Nephron progenitor cell (in vitro differentiated cells): ENCODE measurements at places on chromosomes 2 and 18.

GRCh38 chr2:220937245-220937644, 634.9 kb downstream of the EPHA4 start:
- no peak for DNase-seq

DNA sequence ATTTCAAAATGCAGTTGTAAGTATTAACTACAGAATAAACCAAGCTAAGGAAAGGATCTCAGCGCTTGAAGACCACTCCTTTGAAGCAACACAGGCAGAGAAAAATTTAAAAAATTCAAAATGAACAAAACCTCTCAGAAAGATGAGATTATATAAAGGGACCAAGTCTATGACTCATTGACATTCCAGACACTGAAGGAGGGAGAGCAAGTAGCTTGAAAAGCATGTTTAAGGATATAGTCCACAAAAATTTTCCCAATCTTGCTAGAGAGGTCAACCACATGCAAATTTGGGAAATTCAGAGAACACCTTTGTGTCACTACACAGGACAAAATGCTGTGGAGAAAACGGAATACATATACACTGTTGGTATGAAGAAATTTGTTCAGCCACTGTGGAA, 112.6 kb upstream of the MC4R start:
- no peak for DNase-seq

DNA sequence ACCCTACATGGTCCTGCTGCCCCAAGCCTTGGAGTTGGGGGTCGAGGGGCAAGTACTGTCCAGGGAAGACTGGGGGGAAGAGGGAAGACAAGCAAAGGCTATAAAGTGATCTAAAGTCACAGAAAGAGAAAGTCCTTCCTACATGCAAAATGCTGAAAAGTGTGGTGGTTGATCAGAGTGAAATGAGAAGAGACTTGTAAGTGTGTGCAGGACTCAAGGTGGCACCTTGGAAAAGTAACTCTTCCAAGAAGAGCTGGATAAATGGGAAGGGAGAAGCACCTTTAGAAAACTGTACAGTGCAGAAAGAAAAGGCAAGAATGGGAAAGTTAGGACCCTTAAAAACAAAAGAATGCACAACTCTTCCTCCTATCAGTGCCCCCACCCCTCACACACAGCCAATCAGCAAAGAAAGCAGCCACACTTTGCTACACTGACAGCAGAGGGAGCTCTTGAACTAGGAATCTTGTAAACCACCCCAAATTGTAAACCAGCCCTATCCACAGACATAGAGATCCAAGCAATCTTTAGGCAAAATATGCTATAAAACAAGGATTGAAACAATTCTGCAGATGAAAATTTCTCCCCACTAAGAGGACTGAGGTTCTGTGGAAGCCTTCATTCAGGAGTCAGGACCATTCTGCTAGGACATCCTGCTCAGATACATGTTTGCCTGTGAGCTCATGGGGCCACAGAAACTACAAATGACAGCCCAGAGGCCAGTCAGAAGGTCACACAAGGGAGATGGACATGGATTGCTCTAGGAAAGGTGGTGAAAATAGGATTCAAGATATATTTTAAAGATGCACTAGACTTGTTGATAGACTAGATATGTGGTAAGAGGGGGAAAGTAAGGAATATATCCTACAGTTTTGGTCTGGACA, 146.4 kb downstream of the FTCDNL1 start:
- DNase-seq = no peak

- DNase-seq = no peak
These were observed 242.6 kb downstream of the IKZF2 start for GRCh38 chr2:212908682-212909435.

- DNase-seq = peak; percentile 76
These were observed 91.6 kb upstream of the MGAT4A start for GRCh38 chr2:98822301-98823164.

DNA sequence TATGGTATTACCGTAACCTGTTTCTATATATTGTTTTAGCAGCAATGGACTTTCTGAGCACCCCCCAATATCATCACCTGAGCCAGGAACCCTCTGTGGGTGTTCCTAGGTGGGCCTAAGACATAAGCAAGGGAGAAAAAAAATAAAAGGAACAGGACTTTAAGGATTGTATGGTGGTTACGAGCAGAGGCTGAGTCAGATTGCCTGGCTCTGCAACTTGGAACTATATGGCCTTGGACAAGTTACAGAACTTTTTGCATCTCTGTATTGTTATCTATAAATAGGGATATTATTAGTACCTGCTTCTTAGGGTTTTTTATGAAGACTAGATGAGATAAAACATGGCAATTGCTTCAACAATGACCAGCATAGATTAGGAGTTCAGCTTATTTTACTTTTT, 34.9 kb downstream of the MFSD6 start:
- no peak for DNase-seq

DNA sequence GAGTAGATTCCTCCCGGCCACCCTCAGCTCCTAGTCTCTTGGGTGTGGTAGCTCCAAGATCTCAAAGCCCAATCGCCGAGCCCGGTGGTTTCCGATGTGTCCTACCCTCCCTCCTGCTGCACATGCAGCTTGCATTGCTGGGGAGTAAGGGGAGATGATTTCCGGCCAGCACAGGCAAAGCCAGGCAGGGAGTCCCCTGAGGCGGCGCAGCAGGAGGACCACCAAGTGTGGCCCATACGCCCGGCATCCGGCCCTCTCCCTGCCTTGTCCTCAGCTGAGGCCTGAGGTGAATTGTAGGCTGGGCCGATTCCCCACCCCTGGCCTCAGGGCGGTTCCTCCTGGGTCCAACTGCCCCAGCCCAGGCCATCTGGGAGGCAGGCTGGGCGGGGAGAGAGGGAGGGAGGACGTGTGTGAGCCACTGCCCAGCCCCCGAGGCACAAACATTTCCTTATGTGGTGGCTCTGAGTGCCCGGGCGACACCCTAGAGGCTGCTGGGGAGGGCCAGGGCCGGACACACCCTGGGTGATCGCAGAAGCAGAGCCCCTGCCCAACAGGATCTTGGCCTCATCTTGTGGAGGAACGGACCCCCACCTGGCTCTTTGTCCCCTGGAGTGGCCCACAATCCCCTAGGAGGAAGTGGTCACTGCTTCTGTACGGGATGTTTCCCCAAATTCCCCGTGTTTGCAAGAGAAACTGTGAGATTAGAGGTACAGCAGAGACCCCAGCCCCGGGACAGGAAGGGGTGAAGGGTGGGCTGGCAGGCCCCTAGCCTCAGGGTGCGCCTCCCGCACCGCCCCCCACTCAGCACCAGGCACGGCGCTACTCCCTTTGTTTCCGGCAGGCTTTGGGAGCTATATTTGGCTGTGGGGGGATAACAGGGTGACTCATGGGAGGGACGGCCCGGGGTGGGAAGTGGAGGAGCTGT, 41.9 kb upstream of the PTMA start:
- DNase-seq = peak; percentile 74

DNA sequence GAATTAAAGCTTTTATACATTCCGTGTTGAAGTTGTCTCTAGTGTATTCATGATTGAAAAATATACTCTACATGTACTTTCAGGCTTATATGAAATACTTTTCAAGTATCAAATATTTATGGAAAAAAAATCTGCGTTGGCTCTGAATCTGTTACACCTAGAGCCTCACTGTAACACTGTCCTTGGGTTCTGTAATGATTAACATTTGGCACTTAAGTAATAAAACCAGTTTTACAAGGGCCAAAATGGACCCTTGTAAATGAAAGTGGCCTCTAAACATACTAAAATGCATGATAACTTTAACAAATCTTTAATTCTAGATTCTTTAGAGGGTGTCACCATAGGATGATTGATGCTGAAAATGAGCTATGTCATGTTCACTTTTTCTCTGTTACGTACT, 162.8 kb downstream of the PTPRM start:
- DNase-seq = no peak

- peak; percentile 88 for DNase-seq
These were observed 72.9 kb downstream of the EN1 start for GRCh38 chr2:118774458-118775133.

DNA sequence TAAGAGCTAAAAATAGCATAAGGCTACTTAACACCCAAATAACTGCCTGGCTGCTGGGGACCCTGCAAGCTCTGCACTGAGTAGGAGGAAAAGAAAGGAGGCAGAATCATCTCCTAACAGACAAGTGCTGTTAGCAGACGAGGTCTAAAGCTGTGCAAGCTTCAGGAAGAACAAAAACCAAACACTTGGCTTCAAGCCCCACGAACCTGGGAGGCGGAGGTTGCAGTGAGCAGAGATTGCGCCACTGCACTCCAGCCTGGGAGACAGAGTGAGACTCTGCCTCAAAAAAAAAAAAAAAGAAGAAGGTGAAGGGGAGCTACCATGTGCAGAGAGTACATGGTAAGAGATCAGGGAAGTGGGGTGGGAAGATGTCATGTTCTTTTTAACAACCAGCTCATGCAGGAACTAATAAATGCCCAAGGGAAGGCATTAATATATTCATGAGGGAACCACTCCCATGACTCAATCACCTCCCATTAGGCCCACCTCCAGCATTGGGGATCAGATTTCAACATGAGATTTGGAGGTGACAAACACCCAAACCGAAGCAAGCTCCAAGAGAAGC, 28.8 kb upstream of the INO80C start:
- DNase-seq = no peak

DNA sequence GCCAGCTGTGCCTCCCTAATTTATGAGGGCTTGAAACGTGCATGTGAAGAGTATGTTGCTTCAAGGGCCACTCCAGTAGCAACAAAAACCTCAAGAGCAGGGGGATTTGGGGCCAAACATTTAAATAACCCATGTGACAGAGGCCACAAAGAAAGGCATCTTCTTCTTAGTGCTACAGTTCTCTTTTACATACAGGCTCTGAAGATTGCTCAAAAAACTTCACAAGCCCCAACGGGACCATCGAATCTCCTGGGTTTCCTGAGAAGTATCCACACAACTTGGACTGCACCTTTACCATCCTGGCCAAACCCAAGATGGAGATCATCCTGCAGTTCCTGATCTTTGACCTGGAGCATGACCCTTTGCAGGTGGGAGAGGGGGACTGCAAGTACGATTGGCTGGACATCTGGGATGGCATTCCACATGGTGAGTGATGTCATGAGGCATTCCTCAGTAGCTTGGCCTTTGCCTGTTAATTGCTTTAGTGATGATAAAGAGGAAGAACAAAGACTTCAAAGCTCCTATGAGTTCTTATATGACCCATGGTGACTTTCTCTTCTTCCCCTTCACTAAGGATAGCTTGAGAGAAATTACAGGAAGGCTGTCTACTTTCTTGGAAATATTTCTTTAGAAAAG, 40.1 kb downstream of the NRP2 start:
- no peak for DNase-seq
